Panc1 (cell line): ENCODE measurements at places on chromosomes 4 and X. TPM values are rescaled to one million over a fixed set of nuclear protein-coding genes. Genes with fewer than 3 reads are reported as not detected.

- no peaks in the 10 kb centered on the region for H3K4me1 ChIP-seq
- no peak overlapping the region for H3K27ac ChIP-seq
- H3K36me3 ChIP-seq = no peaks in the 10 kb centered on the region
- no peak overlapping the region for H3K4me3 ChIP-seq
- no peak for DNase-seq
- no peaks in the 10 kb centered on the region for H3K27me3 ChIP-seq
Measured at GRCh38 chr4:139704915-139705485, 39.4 kb downstream of the MGST2 start.

Gene TFDP3
- not detected for total RNA-seq

Gene CXXC4
- total RNA-seq = 0.59 TPM

- H3K36me3 ChIP-seq = no peaks in the 10 kb centered on the region
- H3K27ac ChIP-seq = no peak overlapping the region
- no peak overlapping the region for H3K4me3 ChIP-seq
- no peaks in the 10 kb centered on the region for H3K4me1 ChIP-seq
- H3K27me3 ChIP-seq = no peaks in the 10 kb centered on the region
Measured at GRCh38 chr4:8522160-8523120, 57.8 kb upstream of the GPR78 start.

GRCh38 chr4:183563874-183564273, 59.0 kb downstream of the ING2 start:
- H3K27me3 ChIP-seq = no peaks in the 10 kb centered on the region
- H3K4me3 ChIP-seq = no peak overlapping the region
- no peaks in the 10 kb centered on the region for H3K4me1 ChIP-seq
- no peak for DNase-seq
- no peaks in the 10 kb centered on the region for H3K36me3 ChIP-seq

Gene KLKB1
- total RNA-seq = not detected

Gene CLNK
- total RNA-seq = not detected

Gene CYP2U1
- 1.2 TPM for total RNA-seq

DNA sequence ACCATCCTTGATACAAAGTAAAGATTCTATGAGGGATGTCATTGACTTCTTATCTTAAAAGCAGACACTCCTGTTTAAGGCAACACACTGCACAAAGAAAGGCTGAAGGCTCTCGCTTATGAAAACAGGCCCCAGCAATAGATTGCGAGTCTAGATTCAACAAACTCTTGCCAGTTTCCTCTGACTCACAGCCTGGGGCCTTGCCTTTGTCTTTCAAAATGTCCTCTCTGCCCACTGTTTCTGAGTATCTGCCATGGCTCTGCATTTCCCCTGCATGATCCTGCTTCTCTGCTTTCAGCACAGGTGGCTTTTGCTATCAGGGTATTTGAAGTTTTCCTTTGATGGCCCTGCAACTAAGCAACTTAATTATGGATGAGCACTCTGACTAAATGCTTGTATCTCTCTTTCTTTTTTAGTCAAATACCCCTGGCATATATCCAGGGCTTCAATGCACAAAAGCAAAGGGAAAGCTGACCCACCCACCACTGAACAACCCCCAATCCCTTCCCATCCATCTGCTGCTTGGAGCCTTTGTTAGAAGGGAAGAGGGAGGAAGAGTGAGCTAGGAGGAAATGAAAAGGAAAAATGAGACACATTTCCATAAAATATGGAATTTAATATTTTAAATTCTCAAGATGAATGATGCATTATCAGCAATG, 32.2 kb downstream of the NDP start:
- no peak overlapping the region for H3K27ac ChIP-seq
- H3K27me3 ChIP-seq = no peaks in the 10 kb centered on the region; the same call in none of the 2 replicates
- H3K36me3 ChIP-seq = no peaks in the 10 kb centered on the region
- no peak for DNase-seq
- H3K4me1 ChIP-seq = no peaks in the 10 kb centered on the region

Gene COL4A6
- 0.28 TPM for total RNA-seq

Gene PCDH10
- total RNA-seq = not detected

GRCh38 chrX:68931345-68931744, 102.5 kb downstream of the EFNB1 start:
- H3K36me3 ChIP-seq = no peaks in the 10 kb centered on the region
- DNase-seq = no peak
- H3K27ac ChIP-seq = no peak overlapping the region
- H3K4me1 ChIP-seq = no peaks in the 10 kb centered on the region
- H3K27me3 ChIP-seq = no peaks in the 10 kb centered on the region
- H3K4me3 ChIP-seq = no peak overlapping the region

GRCh38 chr4:97984545-97985131, 158.6 kb downstream of the STPG2 start:
- no peak overlapping the region for H3K27ac ChIP-seq
- no peaks in the 10 kb centered on the region for H3K4me1 ChIP-seq
- H3K4me3 ChIP-seq = no peak overlapping the region
- DNase-seq = no peak
- no peaks in the 10 kb centered on the region for H3K36me3 ChIP-seq

DNA sequence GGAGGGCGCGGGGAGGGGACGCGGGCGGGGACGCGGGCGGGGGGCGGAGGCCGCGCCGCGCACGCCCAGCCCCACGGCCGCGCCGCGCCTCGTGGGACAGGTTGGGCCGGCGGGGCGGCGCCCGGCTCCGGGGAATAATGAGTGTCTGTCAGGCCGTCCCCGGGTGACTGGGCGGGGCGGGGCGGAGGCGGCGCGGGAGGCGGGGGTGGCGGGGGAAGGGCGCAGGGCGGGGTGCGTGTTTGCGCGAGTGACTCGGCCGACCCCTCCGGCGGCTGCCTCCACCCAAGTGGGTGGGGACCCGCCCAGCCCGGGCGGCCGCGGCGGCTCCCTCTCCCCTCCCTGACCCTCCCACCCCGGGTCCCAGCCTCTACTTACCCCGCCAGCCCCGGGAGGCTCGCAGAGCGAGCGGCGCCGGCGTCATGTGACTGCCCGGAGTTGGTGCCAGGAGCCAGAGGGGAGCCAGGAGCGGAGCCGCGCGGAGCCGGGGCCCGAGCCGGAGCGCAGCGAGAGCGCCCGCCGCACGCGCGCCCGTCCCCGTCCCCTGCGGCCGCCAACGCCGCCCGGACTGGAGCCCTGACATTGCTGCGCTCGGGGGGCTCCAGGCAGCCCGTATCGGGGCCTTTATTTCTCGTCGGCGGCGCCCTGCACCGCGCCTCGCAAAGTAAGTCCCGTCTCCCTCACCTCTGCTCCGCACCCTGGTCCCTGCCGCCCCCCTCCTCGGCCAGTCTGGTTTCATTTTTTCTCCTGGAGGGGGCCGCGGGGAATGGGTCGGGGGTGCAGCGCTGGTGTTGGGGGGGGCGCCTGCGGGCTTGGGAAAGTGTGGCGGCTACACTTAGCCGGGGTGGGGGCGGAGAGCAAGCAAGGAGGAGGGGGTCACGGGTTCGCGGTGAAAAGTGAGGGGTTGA, at the start of gene KLF3:
TSS of gene KLF3 (plus strand) at position 399 of the 905 bp plus-strand sequence. CDS start 16,427 bp downstream, outside the sequence.
- peak within 1 kb of the TSS; percentile 65 for H3K27ac ChIP-seq
- peak within 1 kb of the TSS; percentile 66 for H3K4me3 ChIP-seq
- peaks cover 28% of the 10 kb centered on the region for H3K4me1 ChIP-seq
- no peaks in the 10 kb centered on the region for H3K27me3 ChIP-seq

GRCh38 chr4:92047209-92047875, 256.4 kb upstream of the GRID2 start:
- no peaks in the 10 kb centered on the region for H3K36me3 ChIP-seq
- no peak overlapping the region for H3K27ac ChIP-seq
- DNase-seq = no peak
- H3K4me3 ChIP-seq = no peak overlapping the region
- H3K27me3 ChIP-seq = no peaks in the 10 kb centered on the region

GRCh38 chr4:162010362-162010761, 153.4 kb downstream of the FSTL5 start:
- no peaks in the 10 kb centered on the region for H3K36me3 ChIP-seq
- no peak for DNase-seq
- no peak overlapping the region for H3K4me3 ChIP-seq
- no peaks in the 10 kb centered on the region for H3K27me3 ChIP-seq
- H3K27ac ChIP-seq = no peak overlapping the region

GRCh38 chr4:155072417-155072816, 136.0 kb upstream of the NPY2R start:
- H3K27ac ChIP-seq = no peak overlapping the region
- no peak overlapping the region for H3K4me3 ChIP-seq
- H3K4me1 ChIP-seq = no peaks in the 10 kb centered on the region
- no peak for DNase-seq
